ENCODE measurements at places on chromosomes 2 and 18.

DNA sequence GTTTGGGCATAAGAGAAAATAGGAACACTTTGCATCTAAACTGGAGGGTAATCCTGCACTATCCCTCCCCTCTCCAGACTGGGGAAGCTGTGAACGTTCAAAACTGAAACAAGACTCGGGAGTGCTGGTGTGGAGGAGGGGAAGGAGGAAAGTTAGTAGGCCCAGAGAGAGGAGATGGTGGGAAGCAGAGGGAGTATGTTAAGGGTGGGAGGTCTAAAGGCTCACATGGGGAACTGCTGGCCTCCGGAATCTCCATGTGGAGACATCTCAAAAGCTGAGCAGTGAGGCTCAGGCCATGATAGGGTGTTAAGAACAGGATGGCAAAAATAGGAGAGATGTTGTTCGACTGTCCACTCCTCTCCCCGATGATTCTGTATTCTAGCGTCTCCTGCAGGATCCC is 47.9 kb downstream of the ADD2 start:
- no peak for DNase-seq

GRCh38 chr2:26559044-26559405 is 81.1 kb upstream of the OTOF start:
- DNase-seq = no peak

- no peak for DNase-seq
Observed at GRCh38 chr18:48472610-48473009, 63.4 kb upstream of the ZBTB7C start.

- DNase-seq = no peak
Observed at GRCh38 chr2:45458909-45459563, 152.0 kb downstream of the SRBD1 start.

GRCh38 chr2:25306777-25307368 is 34.9 kb downstream of the DNMT3A start:
- no peak for DNase-seq

All from stimulated activated CD8-positive, alpha-beta memory T cell treated with anti-CD3 and anti-CD28 coated beads, Interleukin-7, amount 100 ng/mL, for 24 hours (primary cell).